ENCODE measurements at places on chromosomes 7 and 10.

DNA sequence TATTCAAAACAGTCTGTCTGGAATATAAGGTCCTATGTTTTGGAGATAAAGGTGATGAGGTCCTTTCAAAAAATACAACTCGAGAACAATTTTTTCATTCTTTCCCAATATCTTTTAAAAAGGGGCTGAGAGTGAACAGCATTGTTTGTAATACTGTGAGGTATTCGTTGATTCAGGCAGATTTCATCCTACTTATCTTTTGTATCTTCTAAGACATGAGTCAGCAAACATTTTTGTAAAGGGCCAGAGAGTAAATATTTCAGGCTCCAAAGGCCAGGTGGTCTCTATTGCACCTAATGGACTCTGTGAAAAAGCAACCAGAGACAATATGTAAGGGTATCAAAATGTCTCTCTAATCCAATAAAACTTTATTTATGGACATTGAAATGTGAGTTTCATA, 8.1 kb upstream of the ANK3 start:
- no peak for DNase-seq

GRCh38 chr7:30699706-30700495, 17.6 kb upstream of the CRHR2 start:
- no peak for DNase-seq

DNA sequence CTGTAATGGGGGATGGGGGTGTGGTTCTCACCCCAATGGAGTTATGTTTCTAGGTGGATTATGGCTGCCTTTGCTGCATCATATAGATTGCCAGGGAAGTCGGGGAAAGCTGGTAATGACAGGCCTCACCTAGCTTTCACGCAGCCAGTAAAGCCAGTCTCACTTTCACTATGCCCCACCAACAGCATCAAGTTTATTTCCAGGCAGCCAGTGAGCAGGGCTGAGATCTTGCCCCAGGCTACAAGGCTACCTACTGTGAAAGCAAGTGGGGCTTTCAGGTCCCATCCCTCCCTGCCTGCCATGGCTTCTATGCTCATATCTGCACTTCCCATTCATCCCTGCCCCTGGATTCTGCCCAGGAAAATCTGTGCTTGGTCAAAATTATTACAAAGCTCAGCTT, 61.7 kb upstream of the NXPH1 start:
- DNase-seq, result no peak

DNA sequence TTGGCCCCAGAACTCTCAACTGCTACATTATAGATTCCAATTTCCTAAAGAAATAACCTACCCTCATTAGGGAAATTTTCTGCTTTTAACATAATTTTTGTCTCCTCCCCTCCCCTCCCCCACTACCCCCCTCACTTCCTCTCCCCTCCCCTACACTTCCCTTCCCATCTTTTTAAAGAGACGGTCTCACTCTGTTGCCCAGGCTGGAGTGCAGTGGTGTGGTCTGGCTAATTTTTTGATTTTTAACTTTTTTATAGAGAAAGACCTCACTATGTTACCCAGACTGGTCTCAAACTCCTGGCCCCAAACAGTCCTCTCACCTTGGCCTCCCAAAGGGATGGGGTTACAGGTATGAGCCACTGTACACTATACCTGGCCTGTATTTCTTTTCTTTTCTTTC, 30.5 kb upstream of the C1GALT1 start:
- no peak for DNase-seq

DNA sequence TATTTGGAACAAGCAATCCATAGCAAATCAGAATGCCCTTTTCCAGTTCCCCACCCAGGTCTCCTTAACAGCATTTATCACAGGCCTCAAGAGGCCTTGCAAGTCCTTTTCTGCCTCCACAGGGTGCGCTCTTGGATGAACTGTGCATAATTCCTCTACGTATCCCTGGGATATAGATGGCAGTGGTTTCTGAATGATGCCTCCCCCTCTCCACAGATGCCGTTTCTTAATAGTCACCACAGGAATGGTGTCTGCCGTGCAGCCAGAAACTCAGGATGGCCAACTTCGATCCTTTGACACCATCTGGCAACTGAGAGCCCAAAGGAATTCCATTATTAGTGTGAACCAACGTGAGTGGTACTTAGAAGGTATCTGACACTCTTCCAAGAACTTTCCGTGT, 43.1 kb downstream of the JAZF1 start:
- no peak for DNase-seq

GRCh38 chr10:60706146-60706545, 72.1 kb upstream of the CDK1 start:
- no peak for DNase-seq

- no peak for DNase-seq
Observed at GRCh38 chr10:52436664-52437063, 122.6 kb downstream of the DKK1 start.

GRCh38 chr7:83550100-83550499, 98.8 kb downstream of the SEMA3E start:
- no peak for DNase-seq

GRCh38 chr7:24913801-24914464, 66.0 kb downstream of the OSBPL3 start:
- DNase-seq, result no peak
